RWPE1 (cell line): ENCODE measurements at places on chromosomes 6 and 20.

DNA sequence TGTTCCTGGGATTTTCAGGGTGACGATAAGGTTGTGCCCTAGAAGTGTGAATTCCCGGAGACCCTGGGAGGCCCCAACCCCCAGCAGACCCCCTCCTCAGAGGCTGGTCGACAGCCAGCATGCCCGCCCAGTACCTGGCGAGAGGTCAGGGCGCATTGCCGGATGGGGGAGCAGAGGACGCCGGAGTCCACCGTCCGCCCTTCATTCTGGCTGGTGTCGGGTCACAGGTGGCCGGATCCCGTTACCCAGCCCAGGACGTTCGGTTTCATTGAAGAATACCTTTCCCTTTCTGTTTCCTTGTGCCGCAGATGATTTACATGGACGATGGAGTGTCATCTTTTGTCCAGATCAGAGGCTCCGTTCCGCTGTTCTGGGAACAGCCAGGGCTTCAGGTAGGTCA is 61.3 kb downstream of the SYNJ2 start:
- DNase-seq: no peak

GRCh38 chr20:1327241-1327653 is 1.7 kb downstream of the SDCBP2 start:
- no peak for DNase-seq

- no peak for DNase-seq
Observed at GRCh38 chr6:97663252-97663651, 380.2 kb upstream of the MMS22L start.

GRCh38 chr20:3752386-3752759 is 15.2 kb downstream of the ADISSP start:
- no peak for DNase-seq

GRCh38 chr20:32743237-32744112 is at the start of gene COMMD7:
TSS of gene COMMD7 (minus strand) at chr20:32743467. CDS start at chr20:32743391, 76 bp downstream.
- DNase-seq: no peak

DNA sequence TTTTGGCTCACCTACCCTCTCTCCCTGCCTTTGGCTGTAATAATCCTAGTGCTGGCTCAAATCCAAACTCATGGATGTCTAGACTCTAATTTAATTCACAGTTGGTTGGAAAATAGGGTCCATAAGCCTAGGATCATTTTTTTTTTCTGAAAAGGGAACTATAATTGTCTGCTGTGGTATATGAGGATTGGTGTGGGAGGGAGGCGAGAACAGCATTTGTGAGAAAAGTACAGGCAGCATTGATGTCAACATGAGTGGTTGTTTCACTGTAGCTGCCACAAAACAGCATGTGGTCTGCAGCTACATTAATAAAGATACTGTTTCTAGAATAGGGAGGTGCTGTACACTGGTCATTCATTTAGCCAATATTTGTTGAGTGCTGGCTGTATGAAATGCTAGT is 18.6 kb upstream of the POLR1H start:
- no peak for DNase-seq
